ENCODE measurements at places on chromosomes 13 and 19.

GRCh38 chr19:56097776-56098175 is 23.3 kb downstream of the ZNF787 start:
- no peak for DNase-seq

GRCh38 chr13:24128962-24129361 is 31.6 kb upstream of the SPATA13 start:
- DNase-seq: no peak

- DNase-seq: no peak
These were observed 121.8 kb downstream of the RGCC start for GRCh38 chr13:41579168-41579567.

DNA sequence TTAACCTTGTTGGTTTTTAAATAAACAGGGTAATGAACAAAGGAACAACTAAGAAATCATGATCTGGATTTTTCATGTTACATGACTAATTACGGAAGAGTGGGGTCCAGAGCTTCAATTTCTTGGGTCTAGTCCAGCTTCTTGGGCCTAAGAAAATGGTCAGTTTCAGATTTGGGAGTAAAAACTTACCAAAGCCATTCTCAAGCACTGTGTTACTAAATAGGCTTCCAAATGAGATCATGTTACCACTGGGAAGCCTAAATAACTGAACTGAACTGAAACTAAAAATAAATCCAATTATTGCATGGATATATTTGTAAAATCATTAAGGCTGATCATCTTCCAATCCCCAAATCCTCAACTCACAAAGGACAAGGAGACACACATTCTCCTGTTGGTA is 13.9 kb downstream of the TBC1D4 start:
- DNase-seq: no peak

DNA sequence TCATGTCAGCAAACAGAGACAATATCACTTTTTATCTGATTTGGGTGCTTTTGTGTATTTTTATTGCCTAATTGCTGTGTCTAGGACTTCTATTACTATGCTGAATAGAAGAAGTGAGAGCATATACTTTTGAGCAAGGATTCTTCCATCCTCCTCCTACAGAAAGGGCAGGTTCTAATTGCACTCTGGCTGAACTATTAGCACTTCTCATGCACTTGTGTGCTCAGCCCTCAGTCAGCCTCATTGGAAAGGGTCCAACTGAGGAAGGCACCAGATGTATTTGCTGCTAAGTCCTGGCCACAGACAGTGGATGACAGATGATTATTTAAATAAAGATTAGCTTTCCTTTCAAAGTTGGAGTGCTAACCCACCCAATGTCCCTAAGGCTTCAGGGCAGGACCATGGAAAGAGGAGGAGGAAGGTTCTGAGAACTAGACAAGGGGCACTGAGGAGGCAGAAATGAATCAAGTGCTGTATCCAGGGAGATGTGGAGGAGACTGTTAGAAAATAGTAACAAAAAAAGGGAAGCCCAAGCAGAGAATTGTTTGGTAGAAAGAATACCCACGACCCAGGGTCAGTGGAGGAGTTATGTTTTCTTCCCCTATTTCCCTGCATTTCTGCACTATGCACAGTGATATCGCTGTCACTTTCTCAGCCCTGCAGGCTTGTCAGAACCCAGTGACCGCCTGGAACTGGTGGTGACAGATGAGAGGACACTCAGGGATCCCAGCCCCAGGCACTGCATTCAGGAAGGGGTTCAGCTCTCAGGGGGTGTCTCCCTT is 8.0 kb downstream of the LILRB4 start:
- no peak for DNase-seq

DNA sequence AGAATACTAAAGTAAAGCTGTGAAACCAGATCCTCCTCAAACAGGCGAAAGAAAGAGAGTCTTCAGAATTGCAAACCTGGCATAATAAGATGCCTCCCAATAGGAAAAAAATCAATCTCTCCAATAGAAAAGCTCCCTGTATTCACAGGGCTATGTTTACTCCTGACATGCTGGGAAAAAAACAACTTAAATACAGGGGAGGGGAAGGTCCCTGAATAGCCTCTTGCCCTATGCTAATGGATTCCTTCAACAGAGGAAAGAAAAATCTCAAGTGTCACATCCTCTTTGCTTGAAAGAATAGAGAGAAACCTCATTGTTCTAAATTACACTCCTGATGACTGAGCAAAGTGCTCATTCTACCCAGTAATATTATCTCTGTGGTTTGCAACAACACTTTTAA is 1271.1 kb upstream of the PRR20A start:
- no peak for DNase-seq

GRCh38 chr13:101621099-101621498 is 168.6 kb downstream of the ITGBL1 start:
- no peak for DNase-seq

- no peak for DNase-seq
These were observed at the start of gene KLK5 for GRCh38 chr19:50952910-50953309. TSS of gene KLK5 (minus strand) at chr19:50953038. CDS start at chr19:50952657, 381 bp downstream.

- DNase-seq: no peak
These were observed 21.0 kb upstream of the N4BP2L1 start for GRCh38 chr13:32448972-32449371.

DNA sequence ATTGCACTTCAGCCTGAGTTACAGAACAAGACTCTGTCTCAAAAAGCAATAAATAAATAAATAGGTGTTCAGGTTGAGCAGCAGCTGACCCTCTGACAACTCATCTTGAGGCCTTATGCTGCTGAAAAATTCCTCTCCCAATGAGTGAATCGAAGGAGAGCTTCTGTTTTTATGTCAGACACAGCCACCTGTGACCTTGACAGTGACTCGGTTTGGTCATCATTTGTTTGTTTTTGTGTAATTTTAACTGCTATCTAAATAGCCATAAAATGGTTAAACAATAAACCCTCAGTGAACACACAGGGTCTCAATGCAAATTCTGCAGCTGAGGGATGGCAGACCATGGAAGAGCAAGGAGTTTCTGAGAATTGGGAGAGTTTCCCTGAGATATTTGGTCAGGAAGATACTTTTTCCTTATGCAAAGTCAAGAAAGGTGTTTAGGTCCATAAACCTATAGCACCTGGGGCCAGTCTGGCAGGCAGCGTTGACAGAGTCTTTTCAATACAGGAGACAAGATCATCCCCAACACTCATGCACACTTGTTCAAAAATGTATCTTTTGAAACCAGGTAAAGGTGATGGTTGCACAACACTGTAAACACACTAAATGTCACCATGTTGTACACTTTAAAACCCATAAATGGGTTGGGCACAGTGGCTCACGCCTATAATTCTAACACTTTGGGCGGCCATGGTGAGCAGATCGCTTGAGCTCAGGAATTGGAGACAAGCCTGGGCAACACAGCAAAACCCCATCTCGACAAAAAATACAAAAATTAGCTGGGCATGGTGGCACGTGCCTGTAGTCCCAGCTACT is 16.6 kb upstream of the SLC25A30 start:
- no peak for DNase-seq

- no peak for DNase-seq
These were observed at the start of gene ATCAY for GRCh38 chr19:3880471-3881271. TSS of gene ATCAY (plus strand) at chr19:3880685. CDS start at chr19:3885768, 5,083 bp downstream.
